ENCODE measurements at places on chromosomes 6 and 20.

DNA sequence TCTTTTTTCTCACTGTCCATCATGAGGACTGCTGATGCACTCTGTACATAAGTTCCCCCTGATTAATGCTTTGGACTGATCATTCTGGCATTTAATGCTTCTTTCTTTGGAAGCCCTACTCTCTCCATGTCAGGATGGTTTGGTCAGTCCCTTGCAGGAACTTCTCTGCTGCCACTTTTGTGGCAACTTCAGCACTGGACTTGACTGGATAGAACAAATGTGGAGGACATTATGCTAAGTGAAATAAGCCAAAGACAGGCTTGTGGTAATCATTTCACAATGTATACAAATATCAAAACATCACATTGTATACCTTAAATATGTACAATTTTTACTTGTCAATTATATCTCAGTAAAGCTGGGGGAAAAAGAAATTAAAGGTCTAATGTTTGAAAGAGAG lies 12.2 kb upstream of the BRPF3 start:
- DNase-seq = no peak

- DNase-seq = no peak
Observed at GRCh38 chr6:109237077-109237985, 142.0 kb downstream of the CEP57L1 start.

DNA sequence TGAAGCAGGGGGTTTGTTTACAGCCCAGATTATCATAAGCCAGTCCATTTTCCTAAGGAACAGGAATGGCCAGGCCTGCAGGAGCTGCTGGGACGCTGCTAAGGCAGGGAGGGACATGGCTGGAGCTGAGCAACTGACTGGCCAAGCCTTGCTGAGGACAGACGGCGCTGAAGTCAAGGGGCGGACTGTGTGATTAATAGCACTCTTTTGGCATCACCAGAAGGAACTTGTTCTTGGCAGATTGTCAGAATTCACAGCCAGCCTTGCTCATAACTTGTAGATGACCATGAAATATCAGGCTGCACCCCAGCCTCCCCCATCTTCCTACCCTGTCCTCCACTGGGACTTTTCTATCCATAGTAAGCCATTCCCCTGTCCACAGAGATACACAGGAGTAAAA lies 218.8 kb upstream of the RNF24 start:
- DNase-seq = no peak

GRCh38 chr20:59149678-59150504 lies 13.7 kb upstream of the ZNF831 start:
- DNase-seq = peak; percentile 94

DNA sequence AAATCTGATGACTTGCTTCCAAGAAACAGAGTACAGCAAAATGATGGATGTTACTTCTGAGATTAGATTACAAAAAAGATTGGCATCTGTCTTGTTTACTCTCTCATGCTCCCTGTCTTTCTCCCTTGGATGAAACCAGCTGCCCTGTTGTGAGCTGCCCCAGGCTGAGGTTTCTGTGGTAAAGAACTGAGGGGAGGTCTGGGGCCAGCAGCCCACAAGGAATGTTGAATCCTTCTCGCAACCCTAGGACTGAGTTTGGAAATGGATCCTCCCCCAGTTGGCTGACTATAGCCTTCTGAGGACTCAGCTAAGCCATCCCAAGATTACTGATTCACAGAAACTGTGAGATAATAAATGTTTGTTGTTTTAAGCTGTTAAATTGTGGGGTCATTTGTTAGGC lies 5.6 kb upstream of the HECA start:
- DNase-seq = no peak

- DNase-seq = no peak
Observed at GRCh38 chr6:53654745-53655240, 10.8 kb downstream of the KLHL31 start.

- DNase-seq = no peak
Observed at GRCh38 chr6:141354191-141354955, 778.4 kb upstream of the GJE1 start.

DNA sequence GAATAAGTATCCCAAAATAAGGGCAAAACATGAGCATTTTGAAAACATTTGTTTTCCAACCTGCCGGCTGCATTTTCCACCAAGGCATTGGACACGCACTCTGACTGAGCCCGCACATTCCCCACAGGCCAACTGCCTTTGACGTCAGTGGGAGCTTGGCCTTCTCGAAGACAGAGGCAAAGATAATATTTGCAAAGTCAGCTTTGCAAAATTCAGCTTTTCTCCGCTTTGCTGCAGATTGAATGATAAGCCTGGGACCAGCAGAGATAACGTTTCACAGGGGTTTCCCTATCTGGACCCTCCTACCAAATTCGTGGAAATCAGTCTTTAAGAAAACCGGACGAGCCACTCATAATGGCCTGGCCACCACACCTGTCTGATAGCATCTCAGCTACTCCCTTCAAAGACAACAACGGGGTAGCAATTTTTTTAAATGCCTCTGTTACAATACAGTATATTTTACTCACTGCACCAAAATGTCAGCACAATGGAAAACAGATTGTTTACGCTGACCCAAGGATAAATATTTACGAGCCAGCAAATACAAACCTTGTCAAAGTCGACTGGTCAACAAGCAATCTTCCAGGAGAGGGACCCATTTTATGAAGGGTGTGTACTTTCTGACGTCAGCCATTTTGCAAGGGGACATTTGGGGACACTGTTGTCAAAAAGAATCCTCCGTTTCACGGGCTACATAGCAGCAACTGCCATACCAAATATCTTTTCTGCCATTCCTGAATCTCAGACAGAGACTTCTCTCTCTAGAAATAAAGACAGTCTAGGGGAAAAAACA lies 100.5 kb downstream of the TFAP2A start:
- DNase-seq = no peak

DNA sequence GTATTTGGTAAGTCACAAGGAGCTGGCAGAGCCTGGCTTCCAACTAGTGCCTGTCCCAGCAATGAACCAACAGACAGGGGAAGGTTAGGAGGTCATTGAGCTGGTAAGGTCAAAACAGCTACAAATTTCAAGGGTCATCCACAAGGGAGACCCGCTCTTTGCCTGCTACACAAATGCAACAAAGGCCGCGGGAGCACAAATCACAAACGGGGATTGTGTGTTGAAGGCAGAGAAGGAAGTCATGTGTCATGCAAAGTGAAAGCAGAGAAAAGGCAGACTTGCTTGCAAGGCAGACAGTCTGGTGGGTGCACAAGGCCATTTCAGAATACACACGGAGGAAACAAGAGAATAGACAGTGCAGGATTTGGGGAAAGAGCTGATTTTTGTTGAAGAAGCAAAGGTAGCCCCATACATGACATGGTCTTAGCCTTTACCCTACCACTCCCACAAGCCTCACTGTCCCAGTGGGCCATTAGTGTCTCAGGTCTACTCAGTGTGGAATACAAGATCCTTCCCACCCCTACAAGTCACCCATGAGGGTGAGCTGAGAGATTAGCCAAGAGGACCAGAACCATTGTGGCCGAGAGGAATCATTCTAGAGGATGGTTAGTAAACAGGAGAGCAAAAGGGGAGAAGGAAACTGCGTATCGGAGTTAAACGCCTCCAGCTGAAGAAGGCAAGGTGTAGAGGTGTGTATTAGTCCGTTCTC lies 18.1 kb upstream of the SAMHD1 start:
- DNase-seq = peak; percentile 23

GRCh38 chr20:2101057-2101864 lies at the start of gene STK35:
STK35 (plus strand) TSS chr20:2101827; CDS start chr20:2101882, 55 bp downstream.
- DNase-seq = no peak

- no peak for DNase-seq
Observed at GRCh38 chr6:91173186-91173585, 586.3 kb upstream of the MAP3K7 start.

- no peak for DNase-seq
Observed at GRCh38 chr6:166463359-166464067, 80.8 kb upstream of the MPC1 start.

DNA sequence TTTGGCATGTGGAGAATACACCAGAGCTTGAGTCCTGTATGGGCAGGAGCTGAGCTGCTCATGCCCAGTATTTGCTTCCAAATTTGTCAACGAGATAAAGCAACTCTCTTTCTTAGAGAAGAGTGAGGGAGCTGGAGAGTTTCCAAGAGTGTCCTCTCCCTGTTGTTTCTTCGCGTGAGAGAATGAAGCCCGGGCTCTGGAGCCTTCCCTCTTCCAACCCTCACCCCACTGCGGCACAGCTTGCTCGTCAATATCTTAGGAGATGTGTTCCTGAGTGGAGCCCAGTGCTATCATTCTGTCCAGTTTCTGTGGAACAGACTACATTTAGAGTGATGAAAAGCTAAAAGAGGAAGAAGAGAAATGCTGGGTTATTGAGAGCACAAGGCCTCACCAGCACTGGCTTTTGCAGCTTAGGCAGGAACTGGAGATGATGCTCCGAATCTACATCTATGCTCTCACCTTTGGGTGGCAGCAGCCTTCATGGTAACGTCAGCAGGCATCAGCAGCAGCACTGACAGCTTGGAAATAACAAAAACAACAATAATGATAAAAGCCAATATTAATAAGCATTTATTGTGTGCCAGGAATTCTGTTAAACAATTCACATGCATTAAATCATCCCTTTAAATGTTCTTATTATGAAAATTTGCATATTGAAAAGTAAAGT lies 66.5 kb upstream of the TFB1M start:
- DNase-seq = peak; percentile 5

GRCh38 chr20:47724910-47725247 lies 60.4 kb downstream of the SULF2 start:
- no peak for DNase-seq

DNA sequence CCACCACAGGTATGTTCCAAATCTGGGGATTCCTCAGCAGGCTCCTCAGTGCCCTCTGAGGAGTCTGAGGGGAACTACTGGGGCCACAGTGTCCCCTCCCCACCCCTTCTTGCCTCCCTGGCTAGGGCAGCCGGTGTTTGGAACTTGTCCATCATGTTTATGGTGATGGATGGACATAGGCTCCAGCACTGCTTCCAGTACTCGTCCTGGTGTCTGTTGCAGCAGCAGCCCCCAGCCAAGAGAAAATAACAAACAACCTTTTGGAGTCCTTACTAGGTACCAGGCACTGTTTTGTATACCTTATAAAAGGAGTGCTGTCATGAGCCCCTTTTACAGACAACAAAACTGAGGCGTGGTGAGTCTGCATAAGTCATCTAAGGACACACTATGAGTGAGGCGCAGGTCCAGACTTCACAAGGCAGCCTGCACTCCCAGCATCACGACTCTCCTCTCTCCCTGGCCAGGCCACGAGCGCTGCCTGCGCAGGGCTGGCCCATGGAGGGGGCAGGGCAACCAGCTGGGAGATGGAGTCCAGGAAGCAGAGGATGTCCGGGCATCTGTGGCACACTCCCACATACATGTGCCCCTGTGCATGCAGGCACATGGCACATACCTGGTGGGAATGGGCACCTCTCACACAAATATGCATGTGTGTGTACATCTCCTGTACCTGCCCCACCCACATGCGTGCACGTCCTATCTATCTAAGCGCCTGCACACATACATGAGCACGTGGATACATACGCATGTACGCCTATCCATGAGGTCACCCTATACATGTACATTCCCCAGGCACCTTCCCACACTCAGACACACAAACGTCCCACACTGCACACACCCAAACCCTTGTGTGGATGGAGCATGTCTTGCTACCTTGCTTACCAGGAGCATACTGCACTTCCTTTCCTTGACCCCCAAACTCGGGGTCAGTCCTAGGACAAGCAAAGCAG lies 152.7 kb downstream of the VEGFA start:
- no peak for DNase-seq

DNA sequence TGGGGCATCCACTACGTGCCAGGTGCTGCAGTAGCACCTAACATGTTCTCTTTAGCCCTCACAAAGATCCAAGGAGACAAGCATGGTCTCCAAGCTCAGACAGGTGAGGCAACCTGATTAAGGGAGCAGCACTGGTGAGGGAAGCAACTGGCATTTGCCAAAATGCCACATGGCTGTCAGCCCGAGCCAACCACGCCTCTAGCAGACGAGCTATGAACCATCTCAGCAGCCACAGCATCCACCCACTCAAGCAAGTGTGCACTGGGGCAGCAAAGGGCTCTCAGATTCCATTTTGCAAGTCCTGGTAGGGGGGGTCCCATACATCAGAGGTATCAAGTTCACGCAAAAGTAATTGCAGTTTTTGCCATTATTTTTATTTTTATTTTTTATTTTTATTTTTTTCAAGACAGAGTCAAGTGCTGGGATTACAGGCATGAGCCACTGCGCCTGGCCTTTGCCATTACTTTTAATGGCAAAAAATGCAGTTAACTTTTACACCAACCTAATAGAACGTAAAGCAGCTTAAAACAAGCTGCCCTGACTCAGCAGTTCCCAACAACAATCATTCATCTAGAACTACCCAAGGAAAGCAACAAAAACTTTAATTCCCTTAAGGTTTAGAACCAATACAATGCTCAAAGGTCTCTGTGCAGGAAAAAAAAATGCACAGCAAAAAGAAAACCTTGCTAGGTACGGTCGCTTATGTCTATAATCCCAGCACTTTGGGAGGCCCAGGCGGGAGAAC lies 36.3 kb upstream of the SPDEF start:
- DNase-seq = no peak

- no peak for DNase-seq
Observed at GRCh38 chr6:7672066-7673062, 53.5 kb upstream of the BMP6 start.

DNA sequence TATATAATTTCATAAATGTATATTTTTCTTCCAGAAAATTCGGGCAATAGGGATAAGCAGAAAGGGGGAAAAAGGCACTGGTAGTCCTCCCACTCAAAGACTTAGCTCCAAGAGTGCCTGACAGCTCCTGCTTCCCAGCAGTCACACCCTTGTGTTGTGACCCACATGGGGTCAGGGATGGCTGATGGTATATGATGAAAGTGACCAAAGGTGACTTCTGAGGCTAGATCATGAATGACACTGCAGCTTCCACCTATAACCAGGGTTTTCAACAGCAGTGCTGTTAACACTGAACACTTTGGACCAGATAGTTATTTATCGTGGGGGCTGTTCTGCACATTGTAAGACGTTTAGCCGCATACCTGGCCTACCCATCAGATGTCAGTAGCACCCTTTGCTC lies 22.3 kb downstream of the FAM50B start:
- DNase-seq = no peak

- no peak for DNase-seq
Observed at GRCh38 chr6:2821554-2821953, 20.1 kb downstream of the SERPINB1 start.

DNA sequence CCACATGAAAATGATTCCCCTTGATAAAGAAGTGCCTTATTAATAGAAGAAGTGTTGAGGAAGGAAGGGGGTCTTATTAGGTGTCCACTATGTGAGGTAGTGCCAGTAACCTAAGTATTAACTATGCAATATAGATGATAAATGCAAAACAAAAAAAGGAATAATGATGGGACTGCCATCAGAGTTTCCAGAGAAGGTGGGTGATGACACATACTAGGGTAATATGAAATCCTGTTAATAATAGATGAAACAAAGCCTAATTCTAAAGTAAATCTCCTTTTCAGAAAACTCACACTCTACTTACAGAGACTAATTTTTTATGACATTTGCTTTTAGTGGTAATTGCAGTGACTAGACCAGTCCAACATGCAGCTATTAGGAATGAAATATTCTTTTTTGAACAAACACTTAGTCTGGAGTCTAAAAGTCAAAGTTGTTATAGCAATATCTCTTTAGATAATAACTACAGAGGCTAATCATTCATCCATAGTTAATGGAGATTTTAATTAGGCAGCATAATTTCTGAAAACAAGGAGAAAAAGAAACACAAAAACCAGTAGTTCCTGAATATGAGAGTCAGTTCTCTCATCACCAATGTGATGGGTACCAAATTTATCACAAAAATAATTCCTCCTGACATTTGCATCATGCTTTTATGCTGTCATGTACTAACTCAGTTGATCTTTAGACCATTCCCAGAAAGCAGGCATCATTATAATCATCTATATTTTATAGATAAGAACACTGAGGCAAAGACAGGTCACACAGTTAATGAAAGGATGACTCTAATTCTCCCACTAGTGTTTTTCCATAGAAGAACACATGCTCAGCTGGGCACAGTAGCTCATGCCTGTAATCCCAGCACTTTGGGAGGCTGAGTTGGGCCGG lies 208.8 kb upstream of the ARG1 start:
- no peak for DNase-seq

Measured in CD4-positive, alpha-beta T cell (primary cell).